Natural killer cell (primary cell): ENCODE measurements at places on chromosomes 5 and 9. TPM values are rescaled to one million over a fixed set of nuclear protein-coding genes. Genes with fewer than 3 reads are reported as not detected.

- H3K4me1 ChIP-seq, result no peaks in the 10 kb centered on the region
- H3K36me3 ChIP-seq, result no peaks in the 10 kb centered on the region
- DNase-seq, result no peak
- no peak overlapping the region for H3K27ac ChIP-seq
- no peak overlapping the region for H3K4me3 ChIP-seq
Measured at GRCh38 chr9:76709020-76709419, 55.2 kb upstream of the PCA3 start.

DNA sequence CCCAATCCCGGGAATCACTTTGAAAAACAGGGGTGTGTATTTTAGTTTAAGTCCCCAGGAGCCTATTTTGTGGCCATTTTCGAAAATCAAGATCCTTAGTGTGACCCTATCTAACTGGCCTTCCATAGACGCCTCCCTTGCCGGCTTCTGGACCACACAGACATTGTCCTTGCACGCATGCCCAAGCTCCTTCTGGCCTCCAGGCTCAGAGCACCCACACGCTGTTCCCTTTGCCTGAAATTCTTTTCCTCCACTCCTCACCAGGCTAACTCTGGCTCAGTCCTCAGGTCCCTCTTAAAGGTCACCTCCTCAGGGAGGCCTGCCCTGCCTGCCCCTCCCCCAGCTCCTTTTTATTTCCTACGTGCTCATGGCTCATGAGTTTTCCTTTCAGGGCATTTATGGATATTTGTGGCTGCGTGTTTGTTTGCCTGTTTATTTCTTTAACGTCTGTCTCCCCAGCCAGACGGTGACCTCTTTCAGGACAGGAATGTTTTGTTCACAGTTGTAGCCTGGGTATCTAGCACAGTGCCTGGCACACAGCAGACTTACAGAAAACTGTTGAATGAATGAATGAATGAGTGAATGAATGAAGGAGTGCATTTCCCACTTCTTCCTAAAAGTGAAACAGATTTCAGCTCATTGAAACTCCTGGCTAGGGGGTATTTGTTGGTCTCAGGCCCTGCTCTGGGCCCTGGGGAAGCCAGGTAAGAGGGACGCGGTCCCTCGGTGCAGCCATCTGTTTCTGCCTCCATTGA is 79.1 kb upstream of the IER5L start:
- H3K27ac ChIP-seq, result no peak overlapping the region
- no peak for DNase-seq
- peaks cover 19% of the 10 kb centered on the region for H3K4me1 ChIP-seq
- no peak overlapping the region for H3K4me3 ChIP-seq
- peaks cover 3% of the 10 kb centered on the region for H3K27me3 ChIP-seq

Gene DIRAS2
- total RNA-seq, result not detected

Gene RANBP3L
- total RNA-seq, result not detected
